ENCODE measurements at places on chromosomes 6 and 20.

- no peak for DNase-seq
These were observed 143.0 kb upstream of the STXBP5 start for GRCh38 chr6:147061252-147061651.

- DNase-seq = no peak
These were observed 1.9 kb downstream of the SNX5 start for GRCh38 chr20:17966432-17967310.

GRCh38 chr6:158818581-158819212 lies 471 bp downstream of the EZR start:
- DNase-seq = peak; percentile 74

DNA sequence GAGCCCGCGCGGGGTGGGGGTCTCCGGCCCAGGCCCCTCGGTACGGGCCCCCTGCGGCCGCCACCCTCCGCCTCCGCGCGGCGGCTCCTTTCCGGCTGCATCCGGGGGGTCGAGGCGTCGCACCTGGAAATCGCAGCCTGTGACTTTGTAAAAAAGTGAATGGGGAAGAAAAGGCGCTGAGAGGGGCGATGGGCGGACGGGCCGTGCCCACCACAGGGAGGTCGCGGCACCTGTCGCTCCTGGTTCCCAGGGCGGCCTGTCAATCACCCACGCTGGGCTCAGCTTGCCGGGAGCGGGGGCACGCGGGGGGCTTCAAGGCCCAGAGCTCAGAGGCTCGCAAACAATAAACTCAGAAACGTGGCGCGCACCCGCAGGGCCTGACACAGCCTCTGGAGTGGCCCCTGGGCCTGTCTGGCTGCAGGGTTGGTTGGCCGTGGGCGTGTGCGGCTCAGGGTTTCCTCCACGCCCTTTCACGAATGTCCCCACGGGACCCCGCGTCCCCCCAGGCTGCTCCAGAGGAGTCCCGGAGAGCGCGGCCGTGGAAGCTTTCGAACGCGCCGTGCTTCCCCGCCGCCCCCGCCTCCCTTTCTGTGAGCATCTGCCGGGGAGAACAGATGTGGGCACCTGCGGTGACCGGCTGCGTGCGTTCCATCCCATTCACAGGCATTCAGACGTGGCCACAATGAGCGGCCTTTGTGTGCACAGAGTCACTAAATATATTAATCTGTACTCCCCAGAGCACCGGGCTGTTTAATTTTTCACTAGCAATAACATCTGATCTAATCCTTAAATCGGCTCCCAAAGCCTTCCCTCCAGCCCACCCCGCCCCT lies 6.1 kb upstream of the DLL1 start:
- no peak for DNase-seq

DNA sequence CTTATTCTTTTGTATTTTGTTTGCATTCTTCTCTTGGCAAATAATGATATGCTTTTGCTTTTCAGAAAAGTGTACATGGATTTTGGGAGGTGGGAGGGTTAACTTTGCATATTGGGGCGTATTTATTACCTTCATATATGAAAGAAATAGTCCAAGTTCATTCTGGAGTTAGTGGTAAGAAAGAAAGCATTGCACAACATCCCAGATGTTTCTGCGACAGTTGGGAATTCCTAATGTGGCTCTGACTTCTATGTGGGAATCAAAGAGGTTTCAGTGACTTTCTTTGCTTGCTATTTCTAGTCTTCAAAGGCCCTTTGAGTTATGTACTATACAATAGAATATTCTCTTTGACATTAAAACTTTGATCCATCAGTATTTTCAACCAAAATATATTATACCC lies 78.1 kb downstream of the MMUT start:
- no peak for DNase-seq

GRCh38 chr6:97775012-97775411 lies 492.0 kb upstream of the MMS22L start:
- DNase-seq = no peak

- no peak for DNase-seq
These were observed 49.4 kb downstream of the ITCH start for GRCh38 chr20:34412453-34412852.

DNA sequence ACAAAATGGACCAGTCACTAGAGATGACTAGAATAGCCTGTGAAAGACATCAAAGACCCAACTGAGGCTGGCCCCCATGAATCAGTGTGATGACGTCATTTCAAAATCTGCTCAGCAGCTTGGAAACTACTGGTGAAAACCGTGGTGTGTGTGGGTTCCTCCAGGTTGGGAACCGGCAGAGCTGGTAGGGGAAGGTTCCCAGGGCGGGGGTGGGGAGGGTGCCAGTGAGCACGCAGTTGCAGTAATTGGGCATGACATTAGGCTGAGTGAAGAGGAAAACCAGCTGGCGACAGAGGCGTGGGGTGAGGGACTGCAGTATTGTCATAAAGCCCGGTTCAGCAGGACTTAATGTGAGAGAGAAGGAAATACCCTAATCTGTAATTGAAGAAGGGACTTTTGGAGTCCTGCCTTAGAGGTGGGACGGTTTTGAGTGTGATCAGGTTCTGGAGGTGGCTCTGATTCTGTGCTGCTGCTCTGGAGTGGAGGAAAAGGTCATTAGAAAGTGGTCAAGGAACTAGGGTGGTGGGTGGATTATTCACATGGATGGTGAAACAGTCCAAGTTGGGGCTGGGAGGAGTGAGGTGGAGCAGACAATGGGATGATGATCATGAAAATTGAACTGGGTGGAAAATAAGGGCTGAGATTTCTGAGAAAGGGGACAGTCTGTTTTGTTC lies 52.0 kb upstream of the MTHFD1L start:
- no peak for DNase-seq

DNA sequence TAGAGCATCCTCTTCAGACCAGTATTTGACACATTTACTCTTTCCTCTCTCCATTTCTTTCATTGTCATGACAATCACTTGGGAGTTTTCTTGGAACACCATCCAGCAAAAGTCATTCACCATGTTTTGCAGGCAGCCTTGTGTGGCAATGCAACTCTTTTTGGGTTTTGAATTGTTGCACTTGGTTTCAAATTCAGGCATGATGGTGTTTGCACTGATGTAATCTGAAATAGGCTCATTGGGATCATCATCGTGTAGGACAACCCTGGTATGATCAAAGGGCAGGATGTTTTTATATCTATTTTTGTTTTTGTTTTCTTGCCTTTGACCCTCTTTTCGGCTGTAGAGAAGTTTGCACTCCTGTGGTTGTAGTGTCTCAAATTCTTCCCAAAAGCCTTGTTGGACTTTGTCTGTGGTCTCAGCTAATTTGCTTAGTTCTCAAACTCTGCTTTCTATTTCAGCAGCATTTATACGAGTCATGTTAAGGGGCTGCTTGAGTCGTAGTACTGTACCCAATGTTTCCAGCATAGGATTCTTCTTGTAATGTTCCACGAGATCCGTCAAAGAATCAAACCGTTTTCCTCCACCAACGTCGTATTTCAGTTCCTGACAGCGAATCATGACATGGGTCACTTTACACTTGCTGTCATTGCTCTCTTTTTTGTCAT lies 160.8 kb upstream of the TNFAIP3 start:
- DNase-seq = no peak

DNA sequence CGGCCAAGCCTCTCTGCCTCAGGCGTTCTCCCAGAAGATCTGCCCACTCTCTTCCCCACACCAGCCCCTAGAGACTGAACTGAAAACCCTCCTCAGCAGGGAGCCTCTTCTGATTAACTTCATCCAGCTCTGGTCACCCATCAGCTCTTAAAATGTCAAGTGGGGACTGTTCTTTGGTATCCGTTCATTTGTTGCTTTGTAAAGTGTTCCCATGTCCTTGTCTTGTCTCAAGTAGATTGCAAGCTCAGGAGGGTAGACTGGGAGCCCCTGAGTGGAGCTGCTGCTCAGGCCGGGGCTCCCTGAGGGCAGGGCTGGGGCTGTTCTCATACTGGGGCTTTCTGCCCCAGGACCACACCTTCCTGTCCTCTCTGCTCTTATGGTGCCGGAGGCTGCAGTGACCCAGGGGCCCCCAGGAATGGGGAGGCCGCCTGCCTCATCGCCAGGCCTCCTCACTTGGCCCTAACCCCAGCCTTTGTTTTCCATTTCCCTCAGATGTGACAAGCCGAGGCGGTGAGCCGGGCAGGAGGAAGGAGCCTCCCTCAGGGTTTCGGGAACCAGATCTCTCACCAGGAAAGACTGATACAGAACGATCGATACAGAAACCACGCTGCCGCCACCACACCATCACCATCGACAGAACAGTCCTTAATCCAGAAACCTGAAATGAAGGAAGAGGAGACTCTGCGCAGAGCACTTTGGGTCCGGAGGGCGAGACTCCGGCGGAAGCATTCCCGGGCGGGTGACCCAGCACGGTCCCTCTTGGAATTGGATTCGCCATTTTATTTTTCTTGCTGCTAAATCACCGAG lies 14.2 kb downstream of the VEGFA start:
- DNase-seq = no peak

GRCh38 chr6:125323376-125323775 lies 21.6 kb upstream of the HDDC2 start:
- no peak for DNase-seq

DNA sequence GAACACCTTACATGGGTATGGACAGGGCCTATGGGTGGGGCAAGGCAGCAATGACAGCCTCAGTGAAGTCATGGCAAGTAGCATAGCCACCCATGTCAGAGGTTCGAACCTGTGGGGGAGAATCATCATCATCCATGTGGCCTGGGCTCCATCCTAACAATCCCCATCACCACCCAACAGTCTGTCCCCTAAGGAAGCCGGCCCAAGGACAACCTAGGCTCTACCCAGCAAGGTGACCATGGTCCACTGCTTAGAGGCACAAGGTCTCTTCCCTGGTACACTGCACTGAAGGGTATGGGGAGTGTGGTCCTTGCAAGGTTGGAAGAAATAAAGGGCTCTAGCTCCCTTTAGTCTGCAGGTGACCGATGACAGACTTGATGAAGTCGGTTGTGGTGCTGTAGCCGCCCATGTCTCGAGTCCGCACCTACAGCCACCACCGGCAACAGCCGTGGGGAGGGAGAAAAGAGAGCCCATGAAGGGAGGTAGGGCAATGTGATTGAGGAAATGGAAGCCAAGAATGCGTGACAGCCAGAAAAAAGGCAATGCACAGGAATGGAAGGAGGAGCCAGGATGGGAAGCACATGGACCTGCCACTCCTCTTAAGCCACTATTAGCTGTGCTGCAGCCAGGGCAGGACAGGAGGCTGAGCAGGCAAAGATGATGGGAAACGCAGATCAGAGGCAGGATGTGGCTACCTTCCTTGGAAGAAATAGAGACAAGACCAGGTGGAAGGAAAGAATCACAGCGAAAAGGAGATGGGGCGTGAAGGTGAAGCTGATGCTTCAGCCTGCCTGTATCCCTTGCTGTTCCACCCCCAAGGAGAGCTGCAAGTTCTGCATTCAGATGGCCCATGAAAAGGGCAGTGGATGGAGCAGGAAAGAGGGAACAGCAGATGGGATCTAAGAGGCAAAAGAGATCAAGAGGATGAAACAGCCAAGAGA lies 5.3 kb downstream of the IDH3B start:
- DNase-seq = no peak

DNA sequence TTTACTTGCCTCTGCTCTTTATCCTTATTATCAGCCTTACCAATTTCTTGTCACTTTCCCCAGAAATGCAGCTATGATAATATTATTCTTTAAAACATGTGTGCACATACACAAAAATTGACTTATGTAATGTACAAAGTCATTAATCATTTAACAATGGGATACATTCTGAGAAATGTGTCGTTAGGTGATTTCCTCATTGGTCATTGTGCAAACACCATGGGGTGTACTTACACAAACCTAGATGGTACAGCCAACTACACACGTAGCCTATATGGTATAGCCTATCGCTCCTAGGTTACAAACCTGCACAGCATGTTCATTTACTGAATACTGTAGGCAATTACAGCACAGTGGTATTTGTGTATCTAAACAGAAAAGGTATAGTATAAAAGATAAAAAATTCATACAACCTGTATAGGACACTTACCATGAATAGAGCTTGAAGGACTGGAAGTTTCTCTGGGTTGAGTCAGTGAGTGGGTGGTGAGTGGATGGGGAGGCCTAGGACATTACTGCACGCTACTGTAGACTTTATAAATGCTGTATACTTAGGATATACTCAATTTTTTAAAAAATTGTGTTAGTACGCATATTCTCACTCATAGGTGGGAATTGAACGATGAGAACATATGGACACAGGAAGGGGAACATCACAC lies 56.9 kb downstream of the HIVEP1 start:
- no peak for DNase-seq

GRCh38 chr6:114167583-114168576 lies 174.9 kb downstream of the HS3ST5 start:
- DNase-seq = no peak

GRCh38 chr20:10306440-10307358 lies 88.1 kb downstream of the SNAP25 start:
- DNase-seq = no peak

DNA sequence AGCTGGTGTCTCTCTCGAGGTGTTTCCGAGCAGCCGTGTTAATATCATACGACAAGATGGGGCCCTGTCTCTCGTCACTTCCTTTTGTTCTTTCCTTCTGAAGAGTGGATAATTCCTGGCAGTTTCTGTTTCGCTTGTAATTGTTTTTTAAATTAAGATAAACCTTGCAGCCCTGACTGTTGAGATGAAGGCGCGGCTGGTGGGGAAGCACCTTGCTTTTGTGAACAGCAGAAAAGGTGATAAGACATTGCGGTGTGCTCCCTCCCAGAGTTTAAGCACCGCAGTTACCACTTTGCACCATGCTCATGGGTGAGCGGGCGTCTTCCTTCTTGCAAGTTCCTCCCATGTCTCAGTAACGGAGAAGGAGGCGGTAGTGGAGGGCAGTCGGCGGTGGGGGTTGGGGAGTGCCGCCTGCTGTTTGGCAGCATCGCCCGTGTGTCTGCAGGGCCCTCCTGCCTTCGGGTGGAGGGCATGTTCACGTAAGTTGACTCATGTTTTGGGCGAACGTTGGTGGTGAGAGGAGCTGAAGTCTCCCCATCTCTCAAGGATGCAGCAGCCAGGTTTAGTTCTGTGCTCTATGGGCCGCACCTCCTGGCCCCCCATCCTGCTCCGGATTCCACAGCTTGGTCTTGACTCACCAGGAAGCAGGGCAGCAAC lies 345.9 kb downstream of the TAF4 start:
- DNase-seq = peak; percentile 46

DNA sequence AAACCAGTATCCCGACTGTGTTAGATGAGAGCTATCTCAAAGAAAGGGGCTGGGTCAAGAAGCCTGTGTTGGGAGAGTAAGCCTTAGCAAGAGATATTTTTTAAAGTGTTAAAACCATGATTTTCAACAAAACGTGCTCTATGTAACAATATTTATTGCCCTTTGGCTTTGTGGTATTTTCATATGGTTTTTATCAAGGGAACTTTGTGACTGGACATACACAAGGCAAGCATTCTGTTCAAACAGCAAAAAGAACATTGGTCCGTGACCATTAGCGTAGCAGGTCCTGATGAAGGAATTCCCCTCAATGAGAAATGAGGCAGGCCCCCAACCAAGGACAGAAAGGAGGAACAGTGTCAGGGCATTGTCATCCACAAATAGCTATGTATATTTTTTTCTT lies 222.6 kb downstream of the MYLK4 start:
- no peak for DNase-seq

DNA sequence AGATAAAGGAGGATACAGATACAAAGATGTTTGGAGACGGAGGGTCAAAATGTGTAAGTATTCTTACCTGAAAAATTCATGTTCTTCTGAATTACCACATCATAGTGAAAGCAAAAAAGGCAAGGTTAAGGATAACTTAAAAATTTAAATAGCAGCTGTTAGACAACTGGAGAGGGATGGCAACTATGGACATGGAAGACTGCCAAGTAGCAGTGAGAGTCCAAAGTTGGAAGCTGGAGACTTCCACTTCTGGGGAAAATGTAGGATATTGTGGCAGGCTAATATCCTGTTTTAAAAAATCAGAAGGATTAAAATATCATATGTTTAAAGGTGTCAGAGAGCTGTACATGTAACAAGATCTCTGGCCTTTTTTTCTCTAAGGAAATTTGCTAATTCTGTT lies 29.8 kb downstream of the SYCP2 start:
- DNase-seq = no peak
